MV-4-11 (cell line): ENCODE measurements at places on chromosomes 5 and 9.

- no peak for DNase-seq
Measured at GRCh38 chr5:102961671-102962070, 158.3 kb downstream of the GIN1 start.

- no peak for DNase-seq
Measured at GRCh38 chr5:173675287-173675996, 59.0 kb upstream of the BOD1 start.

GRCh38 chr5:61332851-61333320 lies 828 bp downstream of the ZSWIM6 start:
- peak; percentile 18 for DNase-seq

DNA sequence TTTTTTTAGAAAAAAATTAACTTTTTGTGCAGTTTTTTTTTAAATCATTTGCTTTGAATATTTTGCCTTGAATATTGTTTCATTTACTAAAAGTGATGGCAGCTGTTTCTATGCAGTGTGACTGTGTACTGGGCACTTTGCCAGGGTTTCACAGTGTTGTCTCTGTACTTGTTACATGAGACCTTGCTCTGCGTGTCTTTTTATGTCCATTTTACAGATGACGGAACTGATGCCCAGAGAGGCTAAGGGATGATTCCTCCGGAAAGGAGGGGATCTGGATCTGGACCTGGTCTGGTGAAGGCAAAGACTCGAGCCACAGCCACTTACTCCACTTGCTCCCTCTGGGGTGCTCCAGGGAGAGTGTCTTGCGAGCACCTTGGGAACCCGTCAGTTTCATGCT lies 124.8 kb upstream of the PTCH1 start:
- no peak for DNase-seq

DNA sequence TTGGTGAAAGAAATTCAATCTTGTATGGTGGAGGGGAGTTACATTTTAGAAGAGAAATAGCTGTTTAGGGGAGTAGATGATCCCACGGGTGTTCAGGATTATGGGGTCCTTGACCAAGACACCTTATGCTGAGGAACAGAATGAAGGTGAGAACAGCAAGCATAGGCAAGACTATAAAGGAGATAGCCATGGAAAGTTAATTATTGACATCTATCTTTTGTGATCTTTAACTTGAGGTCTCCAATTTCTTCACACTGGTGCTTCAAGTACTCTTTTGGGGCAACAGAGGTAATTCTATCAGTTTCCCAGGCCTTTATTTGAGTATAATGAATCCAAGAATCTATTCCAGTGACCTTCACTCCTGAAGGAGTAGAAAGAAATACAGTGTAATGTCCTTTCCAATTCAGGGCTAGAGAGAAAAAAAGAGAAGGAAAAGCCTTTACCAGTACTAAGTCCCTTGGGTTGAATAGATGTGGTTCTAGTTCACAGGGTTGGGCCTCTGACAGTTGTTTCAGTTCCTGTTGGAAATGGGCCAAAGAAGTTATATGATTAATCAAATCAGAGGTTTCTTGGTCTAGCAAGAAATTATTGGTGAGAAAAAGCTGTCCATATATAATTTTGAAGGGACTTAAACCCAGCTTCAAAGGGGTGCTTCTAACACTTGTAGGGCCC lies 2104.1 kb upstream of the ACO1 start:
- DNase-seq: peak; percentile 89

DNA sequence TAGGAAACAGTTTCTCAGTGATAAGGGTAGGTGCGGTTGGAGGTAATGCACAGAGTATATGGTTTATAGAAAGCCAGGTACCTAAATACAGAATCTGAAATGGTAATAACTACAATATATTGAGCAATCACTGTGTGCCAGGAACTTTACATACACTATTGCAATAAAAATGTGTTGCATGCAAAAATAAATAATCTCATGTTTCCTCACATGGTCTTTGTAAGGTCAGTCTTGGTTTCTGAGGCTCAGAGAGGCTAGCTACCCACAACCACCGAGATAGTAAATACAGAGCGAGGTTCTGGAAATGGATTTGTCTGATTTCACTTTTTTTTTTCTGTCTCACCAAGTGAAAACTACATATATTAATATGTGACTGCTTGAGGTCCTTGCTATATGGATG lies 128.9 kb downstream of the CAMK4 start:
- DNase-seq: no peak

DNA sequence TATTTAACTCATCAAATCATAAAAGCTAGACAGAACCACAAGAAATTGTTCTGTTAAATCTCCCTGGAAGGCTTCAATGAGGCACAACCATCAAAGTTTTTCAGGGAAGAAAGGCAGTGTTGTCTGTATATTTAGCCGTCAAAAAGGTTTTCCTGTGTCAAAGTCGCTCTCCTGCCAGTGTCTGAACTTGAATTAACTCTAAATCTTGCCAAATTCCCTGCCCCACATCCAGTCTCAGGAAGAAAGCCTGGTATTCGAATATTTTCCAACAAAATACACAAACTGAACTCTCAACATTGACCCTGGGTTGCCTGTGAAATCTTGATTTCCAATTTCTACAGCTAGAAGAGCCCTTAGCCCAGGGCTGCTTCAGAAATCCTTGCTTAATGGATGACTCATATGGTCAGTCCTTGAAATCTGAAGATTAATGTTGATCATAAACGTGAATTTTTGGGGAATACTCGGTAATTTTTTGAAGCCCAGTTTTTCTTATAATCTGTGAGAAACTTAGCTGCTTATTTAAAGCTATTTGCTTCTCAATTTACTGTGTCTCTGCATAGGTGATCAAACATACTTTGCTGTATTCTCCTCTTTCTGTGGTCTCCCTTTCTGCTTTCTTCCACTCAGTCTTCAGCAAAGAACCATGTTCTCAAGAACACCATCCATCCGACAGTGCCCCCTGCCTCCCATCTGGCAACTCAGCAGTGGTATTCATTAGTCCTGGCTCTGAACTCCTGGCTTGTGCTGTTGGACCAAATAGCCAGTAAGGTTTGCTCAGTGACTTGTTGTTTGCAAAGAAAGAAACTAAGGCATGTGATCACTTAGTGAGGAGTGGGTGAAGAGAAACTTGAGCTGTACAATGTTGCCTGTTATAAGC lies 58.9 kb downstream of the NREP start:
- no peak for DNase-seq

- DNase-seq: no peak
Measured at GRCh38 chr9:91522481-91522880, 98.8 kb upstream of the NFIL3 start.

GRCh38 chr5:62574599-62574998 lies 4.0 kb upstream of the LRRC70 start:
- DNase-seq: no peak

- no peak for DNase-seq
Measured at GRCh38 chr9:27511771-27512170, 12.3 kb upstream of the IFNK start.

GRCh38 chr5:56183506-56183905 lies 49.6 kb downstream of the ANKRD55 start:
- DNase-seq: no peak

DNA sequence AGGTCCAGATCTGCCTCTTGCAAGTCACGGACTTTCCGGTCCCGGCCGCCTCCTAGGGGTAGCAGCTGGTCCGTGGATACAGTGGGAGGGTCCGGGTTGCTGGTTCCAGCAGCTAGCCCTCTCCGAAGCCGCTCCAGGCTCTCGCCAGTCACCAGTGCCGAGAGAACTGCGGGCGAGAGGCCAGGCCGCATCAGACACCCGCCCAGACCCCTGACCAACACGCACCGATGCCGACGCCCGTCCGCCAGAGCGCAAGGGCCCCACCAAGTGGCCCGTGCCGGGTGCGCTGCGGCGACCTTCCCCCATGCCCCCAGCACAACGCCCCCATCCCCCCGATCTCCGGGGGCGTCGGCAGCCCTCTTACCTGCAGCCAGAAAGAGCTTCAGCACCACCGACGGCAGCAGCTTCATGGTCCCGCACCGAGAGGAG lies 470 bp downstream of the HBEGF start:
- peak; percentile 21 for DNase-seq

DNA sequence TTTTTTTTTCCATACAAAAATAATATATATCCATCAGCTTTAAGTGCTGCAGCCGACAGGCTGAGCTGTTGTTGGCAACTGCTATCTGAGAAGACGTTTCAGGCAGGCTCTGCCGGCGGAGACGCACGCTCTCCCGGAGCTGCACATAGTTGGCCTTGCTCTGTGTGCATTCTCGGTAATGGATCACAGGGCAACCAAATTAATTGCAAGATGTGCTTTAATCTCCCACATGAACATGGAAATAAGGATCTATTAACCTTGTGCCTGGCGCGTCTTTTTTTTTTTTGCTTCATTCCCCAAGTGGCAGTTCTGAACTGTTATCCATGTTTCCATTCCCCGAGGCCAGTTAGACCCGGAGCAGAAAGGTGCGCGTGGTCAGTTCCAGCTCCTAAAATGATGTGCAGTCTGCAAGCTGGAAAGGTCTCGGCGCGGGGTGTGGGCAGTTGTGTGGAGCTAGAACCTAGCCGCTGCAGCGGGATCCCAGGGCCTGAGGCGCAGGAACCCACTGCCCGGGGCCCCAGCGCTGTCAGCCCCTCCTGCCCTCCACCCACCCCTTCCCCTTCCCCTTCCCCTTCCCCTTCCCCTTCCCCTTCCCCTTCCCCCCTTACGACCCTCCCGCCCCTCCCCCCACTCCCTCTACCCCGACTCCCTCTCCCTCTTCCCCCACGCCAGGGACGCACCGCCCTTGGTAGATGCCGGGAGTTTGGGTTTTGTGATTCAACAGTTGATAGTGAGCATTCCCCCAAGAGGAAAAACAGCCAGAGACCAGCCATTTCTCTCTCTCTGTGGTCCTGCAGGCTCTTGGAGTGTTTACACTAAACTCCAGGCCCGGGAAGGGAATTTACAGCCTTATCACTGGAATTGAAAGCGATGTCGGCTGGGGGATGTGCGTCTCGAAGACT lies 137.8 kb downstream of the CEP120 start:
- DNase-seq: no peak

- no peak for DNase-seq
Measured at GRCh38 chr5:142998316-142999020, 228.3 kb downstream of the ARHGAP26 start.

DNA sequence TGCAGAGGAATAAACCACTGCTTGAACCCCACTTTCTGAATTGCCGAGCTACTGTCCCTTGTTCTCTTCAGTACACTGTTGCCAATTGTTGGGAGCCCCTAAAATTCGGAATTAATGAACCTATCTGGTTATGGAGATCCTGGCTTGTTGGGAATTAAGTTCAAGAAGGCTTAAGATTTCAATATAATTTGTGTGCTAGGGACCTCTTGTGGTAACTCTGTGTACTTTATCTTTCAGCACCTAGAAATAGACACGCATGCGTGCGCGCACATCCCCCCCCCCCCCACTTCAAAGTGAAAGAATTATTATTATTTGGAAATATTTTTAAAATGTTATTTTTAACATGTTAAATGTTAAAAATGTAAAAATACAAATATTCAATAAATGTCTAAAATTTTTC lies 53.3 kb upstream of the FAM169A start:
- peak; percentile 34 for DNase-seq

DNA sequence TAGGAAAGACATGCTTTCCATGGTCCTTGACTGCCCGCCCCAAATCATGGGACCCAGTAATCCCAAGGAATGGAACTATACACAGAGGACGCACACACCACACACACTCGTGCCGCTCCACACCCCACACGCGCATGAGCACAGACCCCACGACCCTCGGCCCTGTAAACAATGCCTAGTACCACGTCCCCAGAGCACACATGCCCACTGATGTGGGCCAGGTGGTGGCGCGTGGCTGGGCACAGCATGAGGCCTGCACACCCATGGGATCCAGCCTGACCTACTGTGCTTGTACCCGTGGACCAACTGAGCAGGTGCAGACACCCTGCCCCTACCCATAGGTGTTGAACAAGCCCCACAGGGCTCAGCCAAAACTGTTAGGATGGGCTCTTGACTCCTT lies 739 bp downstream of the DBH start:
- no peak for DNase-seq

GRCh38 chr5:57432876-57433275 lies 49.7 kb downstream of the ACTBL2 start:
- no peak for DNase-seq

- DNase-seq: peak; percentile 80
Measured at GRCh38 chr5:159017786-159018185, 81.9 kb downstream of the EBF1 start.

- DNase-seq: no peak
Measured at GRCh38 chr9:114274217-114274616, 48.7 kb upstream of the ORM1 start.

DNA sequence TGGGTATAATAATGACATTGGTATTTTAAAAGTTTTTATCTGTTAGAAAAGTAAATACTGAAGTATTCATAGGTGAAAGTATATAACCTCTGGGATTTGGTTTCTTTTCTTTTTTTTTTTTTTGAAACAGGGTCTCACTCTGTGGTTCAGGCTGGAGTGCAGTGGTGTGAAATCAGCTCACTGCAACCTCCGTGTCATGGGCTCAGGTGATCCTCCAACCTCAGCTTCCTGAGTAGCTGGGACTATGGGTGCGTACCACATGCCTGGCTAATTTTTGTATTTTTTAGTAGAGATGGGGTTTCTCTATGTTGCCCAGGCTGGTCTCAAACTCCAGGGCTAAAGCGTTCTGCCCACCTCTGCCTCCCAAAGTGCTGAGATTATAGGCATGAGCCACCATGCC lies 7.2 kb downstream of the HSDL2 start:
- no peak for DNase-seq

- peak; percentile 66 for DNase-seq
Measured at GRCh38 chr9:76218886-76219445, 175.3 kb downstream of the RFK start.

GRCh38 chr9:114371343-114371944 lies 16.3 kb downstream of the AKNA start:
- DNase-seq: no peak

- no peak for DNase-seq
Measured at GRCh38 chr5:147844846-147845245, 13.4 kb upstream of the SPINK1 start.

DNA sequence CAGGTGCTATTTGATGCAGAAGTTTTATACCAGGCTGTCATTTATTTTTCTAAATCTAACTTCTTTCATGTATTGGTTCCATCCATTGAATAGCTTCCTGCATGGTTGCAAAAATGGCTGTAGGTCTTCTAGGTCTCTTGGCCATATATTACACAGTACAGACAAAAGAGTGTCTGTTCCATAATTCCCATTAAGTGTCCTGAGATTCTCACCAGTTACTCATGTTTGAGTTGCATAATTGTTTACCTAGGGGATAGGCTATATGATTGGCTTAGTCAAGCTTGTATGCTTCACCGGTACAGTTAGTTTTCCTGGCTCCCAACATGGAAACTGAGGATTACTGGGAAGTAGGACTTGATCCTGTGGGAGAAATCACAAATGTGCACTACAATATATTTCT lies 399.4 kb upstream of the NUDT12 start:
- DNase-seq: no peak

DNA sequence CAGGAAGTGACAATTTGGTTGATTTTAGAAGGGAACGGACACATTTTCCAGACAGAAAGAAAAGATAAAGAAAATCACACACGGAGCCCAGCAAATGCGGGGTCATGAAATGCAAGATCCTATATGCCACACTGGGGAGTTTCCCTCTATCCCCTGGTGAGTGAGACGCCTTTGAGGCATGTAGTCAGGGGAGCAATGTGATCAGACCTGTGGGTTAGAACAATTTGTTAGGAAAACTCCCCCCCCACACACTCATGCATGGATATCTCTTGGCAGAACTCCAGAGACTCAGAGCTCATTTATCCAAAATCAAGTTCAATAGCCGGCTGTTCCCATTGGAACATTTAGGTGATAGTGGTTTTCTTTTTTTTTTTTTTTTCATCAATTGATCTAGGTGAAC lies 71.7 kb upstream of the TRIO start:
- DNase-seq: no peak

- DNase-seq: no peak
Measured at GRCh38 chr5:35816881-35817521, 39.7 kb upstream of the IL7R start.

- DNase-seq: no peak
Measured at GRCh38 chr9:78612091-78612490, 315.2 kb downstream of the PSAT1 start.
